ENCODE measurements at places on chromosomes 2 and 18.

DNA sequence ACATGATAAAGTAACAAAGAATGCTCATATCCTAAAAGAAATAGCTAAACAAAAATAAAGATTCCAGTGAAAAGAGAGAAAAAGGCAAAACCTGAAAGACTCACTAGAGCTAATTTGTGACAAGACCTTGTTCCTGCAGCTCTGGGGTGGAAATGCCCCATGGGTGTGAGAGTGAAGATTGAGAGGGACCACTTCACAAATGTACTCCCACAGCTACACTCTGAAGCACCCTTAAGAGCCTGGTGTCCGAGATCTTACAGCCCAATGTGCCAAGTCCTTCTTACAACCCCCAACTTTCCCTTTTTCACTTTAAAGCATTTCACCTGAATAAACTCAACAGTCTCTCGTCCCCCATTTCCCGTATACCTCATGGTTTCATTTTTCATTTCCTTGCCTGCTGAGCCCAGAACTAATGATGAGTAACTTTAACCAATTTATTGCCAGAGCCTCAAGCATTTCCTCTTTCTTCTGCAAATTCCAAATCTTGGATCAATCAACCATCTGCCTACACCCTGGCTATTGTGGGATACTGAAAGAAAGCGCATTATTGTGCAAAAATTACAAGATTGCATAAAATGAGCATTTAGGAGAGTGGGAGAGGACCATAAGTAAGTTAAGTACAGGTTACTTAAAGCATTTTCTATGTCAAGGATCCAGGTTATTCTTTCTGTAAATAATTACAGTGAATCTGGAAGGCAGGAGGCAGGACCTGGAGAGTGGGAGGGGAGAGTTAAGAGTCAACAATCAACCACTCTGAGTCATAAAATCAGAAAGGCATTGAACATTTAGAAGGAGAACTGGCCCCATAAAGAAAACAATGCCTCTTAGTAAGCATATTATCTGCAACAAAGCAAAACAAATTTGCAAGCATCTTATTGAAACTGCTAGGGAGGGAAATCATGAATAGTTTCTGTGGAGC lies 804.4 kb upstream of the CELF4 start:
- DNase-seq, result no peak

DNA sequence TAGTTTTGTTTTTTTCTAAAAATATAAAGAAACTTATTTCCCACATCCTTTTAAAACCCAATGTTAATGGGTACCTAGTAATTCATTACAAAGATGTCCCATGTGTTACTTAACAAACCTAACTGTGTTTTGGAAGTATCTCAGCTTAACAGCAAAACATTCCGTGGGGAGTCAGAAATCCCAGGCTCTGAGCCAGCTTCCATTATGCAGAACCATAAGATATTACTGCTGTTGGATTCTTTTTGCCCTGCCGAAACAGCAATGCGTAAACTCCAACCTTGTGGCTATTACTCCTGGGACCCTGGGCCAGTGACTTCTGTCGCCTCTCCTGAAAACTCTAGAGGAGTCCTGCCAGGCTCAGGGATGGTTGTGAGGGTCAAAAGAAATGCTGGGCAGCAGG lies 174.1 kb downstream of the UXS1 start:
- DNase-seq, result peak; percentile 25

- DNase-seq, result no peak
Observed at GRCh38 chr2:27128668-27129571, 5.3 kb downstream of the ABHD1 start.

DNA sequence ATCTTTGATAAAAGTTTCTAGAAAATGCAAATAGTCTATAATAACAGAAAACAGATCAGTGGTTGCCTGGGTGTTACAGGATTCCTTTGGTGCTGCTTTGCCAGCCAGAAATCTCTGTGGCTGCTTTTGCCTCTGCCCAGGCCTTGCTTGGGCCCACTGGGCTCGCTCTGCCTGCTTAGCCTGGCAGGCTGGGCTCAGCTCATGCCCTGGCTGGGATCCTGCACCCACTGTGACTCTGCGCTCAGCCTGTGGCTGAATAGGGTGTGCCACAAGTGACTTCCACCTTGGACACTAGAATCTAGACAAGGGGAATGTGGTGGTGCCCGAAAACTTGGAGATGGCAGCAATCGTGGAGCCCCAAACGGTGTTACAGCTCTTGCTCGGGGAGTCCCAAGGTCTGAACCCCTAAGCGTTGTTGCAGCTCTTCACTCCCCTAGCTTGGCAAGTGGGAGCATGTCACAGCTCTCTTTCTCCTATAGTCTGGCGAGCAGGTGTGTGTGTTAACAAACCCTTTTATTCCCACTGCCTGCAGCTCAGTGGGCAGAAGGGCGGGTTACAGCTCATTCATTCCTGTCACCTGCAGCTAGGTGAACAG lies 50.9 kb downstream of the FBXO48 start:
- no peak for DNase-seq

DNA sequence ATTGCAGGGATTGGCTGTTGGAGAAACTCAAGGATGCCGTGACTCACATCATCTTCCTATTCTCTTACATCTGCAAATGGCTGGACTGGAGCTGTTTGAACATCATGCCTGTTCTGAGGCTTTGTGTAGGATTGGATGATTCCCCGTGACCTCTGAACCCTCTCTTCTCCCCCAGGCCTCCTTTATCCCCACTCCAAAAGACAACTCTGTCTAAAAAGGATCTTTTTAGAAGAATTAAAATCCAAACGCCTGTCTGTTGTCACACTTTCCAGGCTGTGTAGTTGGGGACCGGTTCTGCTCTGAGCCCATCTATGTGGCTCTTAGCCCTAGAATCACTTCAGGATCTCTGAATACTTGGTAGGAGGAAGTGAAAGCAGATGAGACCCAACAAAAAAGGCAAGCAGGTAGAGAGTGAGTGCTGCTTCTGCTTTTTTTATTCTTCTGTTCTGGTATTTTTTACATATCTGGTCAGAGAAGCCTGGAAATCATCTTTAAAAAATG lies 565 bp downstream of the SP140 start:
- DNase-seq, result no peak

GRCh38 chr2:8090748-8091700 lies 590.8 kb upstream of the ID2 start:
- peak; percentile 90 for DNase-seq

GRCh38 chr2:11152591-11152990 lies 2.7 kb upstream of the SLC66A3 start:
- no peak for DNase-seq

All from fibroblast of skin of scalp (primary cell).